Activated naive CD4-positive, alpha-beta T cell (primary cell): ENCODE measurements at places on chromosomes 7 and 10.

DNA sequence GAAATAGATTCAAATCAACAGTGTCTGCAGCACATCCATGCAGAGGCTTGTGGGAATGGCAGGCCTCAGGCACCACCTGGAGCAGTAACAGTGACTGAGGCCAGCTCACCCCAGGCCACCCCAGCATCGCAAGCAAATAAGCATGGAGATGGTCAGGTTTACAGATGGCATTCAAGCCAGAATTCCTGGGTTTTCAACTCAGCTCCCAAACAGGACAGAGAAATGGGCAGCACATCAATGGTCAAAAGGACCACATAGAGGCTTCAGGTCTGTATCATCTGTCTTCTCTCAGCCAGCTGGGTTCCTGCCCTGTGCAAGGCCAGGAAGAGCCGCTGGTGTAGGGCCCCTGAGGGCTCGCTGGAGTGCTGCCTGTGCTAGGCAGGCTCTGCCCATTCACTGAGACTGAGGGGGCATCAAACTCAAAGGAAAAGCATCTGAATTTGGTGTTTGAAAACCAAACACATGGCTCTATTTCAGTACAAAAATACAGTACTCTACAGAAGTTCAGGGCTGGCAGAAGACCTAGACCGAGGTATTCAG lies 112.5 kb downstream of the KMT2E start:
- no peak for DNase-seq

- DNase-seq, result no peak
Observed at GRCh38 chr7:140581411-140581810, 59.2 kb downstream of the DENND2A start.

DNA sequence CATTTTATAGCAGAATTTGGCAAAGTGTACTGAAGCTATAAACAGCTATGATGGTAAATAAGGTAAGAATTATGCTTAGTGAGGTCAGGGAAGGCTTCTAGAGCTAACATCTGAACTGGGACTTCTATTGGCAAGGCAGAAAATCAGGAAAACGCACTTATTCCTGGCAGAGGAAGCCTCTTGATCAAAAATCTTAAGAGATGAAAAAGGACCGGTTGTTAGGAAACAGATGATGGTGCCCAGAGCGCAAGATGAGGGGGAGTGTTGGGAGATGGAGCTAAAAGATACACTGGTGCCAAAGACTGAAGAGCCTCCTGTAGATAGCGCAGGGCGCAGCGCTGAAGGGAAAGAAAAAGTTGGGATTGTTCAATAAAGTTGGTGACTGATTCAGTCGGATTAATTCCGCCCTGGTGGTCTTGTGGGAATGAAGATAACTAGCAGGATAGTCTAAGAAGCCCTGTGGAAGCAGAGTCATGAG lies 550 bp upstream of the CALU start:
- no peak for DNase-seq

DNA sequence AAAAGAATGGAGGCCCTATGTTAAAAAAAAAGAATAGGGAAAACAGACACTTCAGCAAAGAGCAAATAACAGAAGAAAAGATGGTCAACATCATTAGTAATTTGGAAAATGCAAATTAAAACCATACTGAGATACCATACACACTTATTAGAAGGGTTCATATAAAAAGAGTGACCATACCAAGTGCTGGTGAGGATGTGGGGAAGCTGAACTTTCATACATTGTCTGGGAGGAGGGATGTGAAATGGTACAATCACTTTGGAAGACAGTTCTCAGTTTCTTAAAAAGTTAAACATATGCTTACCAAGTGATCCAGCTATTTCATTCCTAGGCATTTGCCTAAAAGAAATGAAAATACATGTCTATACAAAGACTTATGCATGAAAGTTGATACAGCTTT lies 194.4 kb downstream of the CXCL12 start:
- DNase-seq, result no peak

GRCh38 chr10:90575125-90575524 lies 282.7 kb downstream of the HTR7 start:
- DNase-seq, result no peak

DNA sequence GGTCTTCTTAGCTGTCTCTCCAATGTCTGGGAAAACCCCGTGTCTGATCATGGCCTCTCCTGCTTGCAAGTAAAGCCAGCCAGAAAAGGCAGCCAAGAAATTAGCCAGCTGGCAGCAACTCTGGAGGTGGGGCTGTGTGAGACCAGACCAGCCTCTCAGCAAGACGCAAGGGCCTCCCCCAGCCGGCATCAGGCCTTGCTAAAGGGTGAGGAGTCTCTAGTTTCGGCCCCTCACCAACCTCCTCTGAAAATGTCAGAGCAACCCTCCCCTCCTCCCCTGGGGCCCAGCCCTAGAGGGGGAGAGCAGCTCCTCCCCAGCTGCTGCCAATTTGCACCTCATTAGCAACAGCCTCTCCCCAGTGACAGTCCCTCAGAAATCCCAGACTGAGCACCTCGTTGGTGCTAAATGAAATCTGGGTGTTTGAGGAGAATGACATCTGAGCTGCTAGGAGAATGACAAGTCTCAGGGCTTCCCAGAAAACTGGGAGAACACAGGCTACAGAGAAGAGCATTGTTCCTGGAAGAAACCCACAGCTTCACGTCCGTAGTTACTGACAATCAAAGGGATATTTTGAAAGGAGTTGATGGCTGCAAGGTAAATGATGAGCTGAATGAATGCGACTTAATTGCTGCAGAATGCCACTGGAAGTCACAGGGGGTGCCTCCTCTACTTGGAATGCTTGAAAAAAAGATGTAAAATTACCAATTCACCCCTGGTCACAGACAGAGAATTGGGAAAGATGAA lies 25.9 kb downstream of the DGKI start:
- no peak for DNase-seq

GRCh38 chr10:98414578-98414931 lies 427 bp downstream of the PYROXD2 start:
- no peak for DNase-seq

GRCh38 chr7:120207037-120207436 lies 65.9 kb upstream of the KCND2 start:
- DNase-seq, result no peak

DNA sequence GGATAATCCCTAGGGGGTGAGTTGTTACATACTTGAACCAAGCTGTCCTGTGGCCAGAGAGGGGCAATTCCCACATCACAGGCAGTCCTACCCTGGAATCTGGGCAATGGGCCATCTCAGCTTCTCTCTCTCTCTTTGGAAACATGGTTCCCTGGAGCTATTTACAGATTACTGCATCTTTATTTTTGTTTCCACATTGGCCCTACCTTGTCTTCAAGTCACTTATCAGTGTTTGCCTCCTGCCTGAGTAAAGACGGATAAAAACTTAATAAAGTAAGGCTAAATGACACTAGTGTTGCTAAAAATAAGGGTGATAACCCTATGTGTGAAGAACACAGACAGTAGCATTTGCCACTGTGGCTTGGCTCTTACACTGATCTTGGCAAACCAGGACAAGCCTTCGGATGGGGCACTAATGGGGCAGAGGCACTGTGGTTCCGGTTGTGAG lies 228.2 kb downstream of the GFRA1 start:
- DNase-seq, result no peak

DNA sequence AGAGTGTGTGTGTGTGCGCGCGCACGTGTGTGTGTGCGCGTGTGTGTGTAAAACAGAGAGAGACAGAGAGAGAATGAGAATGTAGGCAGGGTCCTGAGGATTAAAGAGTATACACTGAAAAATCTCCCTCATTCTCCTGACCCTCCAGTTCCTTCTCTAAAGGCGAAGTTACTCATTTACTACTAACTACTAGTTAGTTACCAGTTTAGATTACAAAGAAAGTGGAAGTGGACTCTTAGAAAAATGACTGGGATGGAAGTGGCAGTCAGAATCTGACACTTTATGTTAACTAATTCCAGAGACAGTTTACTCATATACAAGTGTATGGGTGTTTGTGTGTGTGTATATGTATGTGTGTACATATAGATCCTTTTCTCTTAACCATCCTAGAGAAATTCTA lies 146.5 kb upstream of the LRRN3 start:
- no peak for DNase-seq

GRCh38 chr7:70704831-70705346 lies 427.1 kb upstream of the GALNT17 start:
- no peak for DNase-seq

- DNase-seq, result no peak
Observed at GRCh38 chr7:43612599-43613589, 30.0 kb downstream of the STK17A start.

GRCh38 chr10:35716776-35717175 lies 74.7 kb upstream of the FZD8 start:
- no peak for DNase-seq

DNA sequence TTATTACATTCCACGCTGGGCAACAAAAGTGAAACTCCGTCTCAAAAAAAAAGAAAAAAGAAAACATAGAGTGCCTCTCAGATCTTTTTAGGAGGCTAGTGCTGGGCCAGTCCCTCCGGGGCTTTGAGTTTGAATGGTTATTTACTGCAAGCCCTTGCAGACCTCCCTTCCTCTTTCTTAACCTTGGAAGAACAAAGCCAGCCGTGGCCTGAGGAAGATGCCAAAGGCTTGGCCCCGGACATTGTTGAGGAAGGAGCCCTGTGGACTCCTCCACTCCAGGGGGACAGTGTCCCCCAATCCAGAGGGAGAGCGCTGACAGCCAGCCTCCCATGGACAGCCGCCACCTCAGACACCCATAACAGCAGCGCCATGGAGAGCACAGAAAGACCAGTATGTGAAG lies 5.0 kb downstream of the TSPAN33 start:
- no peak for DNase-seq

- no peak for DNase-seq
Observed at GRCh38 chr7:141864765-141865447, 23.6 kb upstream of the PRSS37 start.

GRCh38 chr7:131753620-131754222 lies 197.3 kb upstream of the PODXL start:
- no peak for DNase-seq
